ENCODE measurements at places on chromosomes 11 and 22.

DNA sequence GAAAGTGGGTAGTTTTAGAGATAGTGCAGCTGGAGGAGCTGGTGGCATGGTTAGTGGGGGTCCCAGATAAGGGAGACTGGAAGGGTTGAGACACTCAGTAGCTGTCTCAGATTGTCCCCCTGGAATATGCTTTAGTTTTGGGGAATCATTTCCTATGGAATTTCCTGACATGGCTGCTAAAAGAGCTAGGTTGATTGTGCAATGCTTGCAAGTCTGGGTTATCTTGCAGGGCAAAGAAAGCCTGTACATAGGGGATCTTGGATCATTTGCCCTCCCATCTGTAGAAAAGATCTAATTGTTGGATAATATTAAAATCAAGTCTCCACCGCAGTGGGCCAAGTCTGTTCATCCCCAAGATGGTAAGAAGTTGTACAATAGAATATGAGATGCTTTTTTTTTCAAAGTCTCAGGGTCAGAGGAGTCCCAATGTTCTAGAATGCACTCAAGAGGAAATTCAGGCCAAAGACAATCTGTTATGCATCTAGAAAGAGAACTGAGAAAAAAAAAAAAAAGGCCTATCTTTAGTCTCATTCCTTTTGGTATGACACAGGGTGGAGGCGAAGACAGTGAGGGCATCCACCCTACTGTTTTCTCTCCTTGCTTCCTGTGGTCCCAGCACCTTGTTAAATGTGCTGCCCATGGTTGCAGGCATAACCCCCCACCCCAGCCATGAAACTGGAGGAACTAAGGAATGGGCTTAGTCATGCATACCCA, 20.2 kb downstream of the MS4A6E start:
- no peak for DNase-seq

GRCh38 chr11:61041755-61042518, 60.4 kb upstream of the CD5 start:
- peak; percentile 65 for DNase-seq

DNA sequence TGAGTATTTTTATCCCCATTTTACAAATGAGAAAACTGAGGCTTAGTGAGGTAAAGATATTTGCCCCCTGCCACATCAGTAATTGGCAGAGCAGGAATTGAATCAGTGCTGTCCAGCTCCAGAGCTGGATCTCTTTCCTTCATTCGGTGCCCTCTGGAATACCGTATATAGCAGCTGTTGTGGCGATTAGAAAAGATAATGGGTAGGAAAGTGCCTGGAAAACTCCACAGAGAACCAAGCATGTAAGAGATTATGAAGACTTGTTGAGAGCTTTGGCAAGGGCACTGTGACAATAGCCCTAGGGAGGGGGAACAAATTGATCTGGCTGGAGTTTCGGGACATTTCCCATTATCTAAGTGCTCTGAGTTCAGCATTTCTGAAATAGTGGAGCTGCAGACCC, 82.5 kb upstream of the TEAD1 start:
- no peak for DNase-seq

DNA sequence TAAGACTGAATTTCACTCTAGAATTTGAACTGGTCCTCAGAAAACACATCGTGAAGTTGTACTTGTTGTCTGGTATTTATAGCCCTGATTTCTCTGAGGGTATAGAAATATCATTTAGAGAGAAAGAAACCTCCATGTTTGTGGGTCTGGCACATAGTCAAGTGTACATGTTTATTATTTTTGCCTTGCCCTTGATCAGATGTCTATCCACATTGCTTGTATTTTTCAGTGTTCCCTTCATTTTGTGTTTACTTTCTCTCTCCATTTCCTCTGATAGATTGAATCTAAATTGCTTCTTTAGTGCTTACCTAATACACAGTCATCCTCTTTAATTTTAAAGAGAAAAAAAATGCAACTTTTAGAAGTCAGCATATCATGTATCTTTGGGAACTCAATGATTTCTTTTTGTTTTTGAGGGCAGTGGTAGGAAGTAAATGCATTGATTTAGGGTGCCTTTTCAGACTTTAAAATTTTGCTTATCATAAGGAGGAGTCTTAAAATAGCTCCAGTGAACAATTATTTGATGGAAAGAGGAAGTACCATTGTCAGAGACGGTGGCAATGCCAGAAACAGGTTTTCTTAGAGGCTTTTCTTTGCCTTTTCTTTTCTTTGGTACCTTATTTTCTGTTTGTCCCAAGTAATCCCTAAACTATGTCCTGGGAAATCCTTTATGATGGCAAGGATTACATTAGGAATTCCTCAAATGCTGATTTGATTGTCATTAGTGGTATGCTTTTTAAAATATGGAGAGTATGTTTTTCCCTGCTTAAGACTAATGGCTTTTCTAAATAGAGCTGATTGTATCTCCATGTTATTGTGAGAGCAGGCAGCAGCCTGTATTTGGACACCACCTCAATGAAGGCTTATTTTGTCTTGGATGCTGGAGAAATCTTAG, 29.8 kb upstream of the TECTA start:
- DNase-seq, result no peak

- DNase-seq, result no peak
These were observed 8.0 kb downstream of the LAYN start for GRCh38 chr11:111548525-111548924.

- no peak for DNase-seq
These were observed 23.3 kb downstream of the DKK3 start for GRCh38 chr11:11985016-11985715.

DNA sequence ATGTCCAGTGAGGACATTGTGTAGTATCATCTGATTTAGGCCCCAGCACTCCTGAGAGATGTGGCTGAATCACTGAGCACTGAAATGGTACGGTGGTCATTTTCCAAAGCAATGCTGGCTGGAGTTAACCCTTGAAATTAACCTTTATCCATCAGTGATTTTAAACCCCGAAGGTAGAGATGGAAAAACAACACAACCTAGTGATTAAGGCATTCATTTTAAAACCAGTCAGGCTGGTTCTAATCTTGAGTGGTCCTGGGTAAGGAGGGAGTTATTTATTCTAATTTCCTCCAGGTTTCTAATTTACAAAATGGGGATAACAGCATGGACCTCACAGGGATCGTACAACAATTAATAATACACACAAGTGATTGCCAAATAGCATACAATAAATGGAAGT, 6.6 kb upstream of the CSNK2A3 start:
- DNase-seq, result no peak

- no peak for DNase-seq
These were observed 415.9 kb downstream of the TMEM135 start for GRCh38 chr11:87453531-87454089.

GRCh38 chr11:64523456-64524157, 67.4 kb upstream of the SLC22A12 start:
- DNase-seq, result no peak
